Aorta (tissue), 5 donors: ENCODE measurements at places on chromosomes 12 and 14. TPM values are rescaled to one million over a fixed set of nuclear protein-coding genes. Genes with fewer than 3 reads are reported as not detected.

Gene KRT75
- total RNA-seq, result not detected

Gene CRIP1
- 229 TPM for total RNA-seq

Gene DCD
- total RNA-seq, result not detected

Gene PSEN1
- total RNA-seq, result 51.6 TPM

Gene POU6F1
- total RNA-seq, result 29.3 TPM

Gene OR9K2
- total RNA-seq, result not detected

DNA sequence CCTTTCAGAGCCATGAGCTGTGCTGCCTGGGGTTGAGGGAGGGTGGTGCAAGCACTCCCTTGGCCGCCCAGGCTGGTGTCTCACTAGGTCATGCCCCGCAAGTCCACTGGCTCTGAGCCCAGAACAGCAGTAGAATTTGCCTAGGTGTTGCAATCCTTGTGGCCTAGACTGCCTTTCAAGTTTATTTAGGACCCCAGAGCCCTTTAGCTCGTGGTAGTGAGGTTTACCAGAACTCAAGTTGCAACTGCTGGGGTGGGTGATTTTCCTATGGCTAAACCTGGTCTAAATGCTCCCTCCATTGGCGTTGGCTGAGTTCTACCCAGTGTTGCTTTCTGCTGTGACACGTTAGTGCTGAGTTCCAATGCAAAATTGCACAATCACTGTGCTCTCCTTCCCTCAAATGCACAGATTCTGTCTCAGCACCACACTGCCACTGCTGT, 287.2 kb downstream of the BCAT1 start:
- H3K4me3 ChIP-seq, result no peak overlapping the region
- H3K4me1 ChIP-seq, result no peaks in the 10 kb centered on the region
- no peaks in the 10 kb centered on the region for H3K36me3 ChIP-seq
- no peak overlapping the region for H3K27ac ChIP-seq
- H3K27me3 ChIP-seq, result no peaks in the 10 kb centered on the region

GRCh38 chr12:8157484-8158198, 826 bp downstream of the ZNF705A start:
- H3K27me3 ChIP-seq, result no peaks in the 10 kb centered on the region
- H3K4me1 ChIP-seq, result no peaks in the 10 kb centered on the region
- H3K36me3 ChIP-seq, result no peaks in the 10 kb centered on the region
- H3K27ac ChIP-seq, result no peak overlapping the region
- DNase-seq, result no peak

DNA sequence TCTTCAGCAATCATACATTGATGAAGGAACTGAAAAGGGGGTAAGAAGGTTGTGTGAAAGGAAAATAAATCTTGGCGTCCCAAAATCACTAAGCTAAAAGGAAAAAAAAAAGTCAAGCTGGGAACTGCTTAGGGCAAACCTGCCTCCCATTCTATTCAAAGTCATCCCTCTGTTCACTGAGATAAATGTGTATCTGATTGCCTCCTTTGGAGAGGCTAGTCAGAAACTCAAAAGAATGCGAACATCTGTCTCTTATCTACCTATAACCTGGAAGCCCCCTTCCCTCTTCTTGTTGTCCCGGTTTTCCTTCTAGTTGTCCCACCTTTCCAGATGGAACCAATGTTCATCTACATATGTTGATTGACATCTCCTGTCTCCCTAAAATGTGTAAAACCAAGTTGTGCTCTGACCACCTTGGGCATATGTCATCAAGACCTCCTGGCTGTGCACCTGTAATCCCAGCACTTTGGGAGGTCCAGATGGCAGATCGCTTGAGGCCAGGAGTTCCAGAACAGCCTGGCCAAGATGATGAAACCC, 53.1 kb downstream of the RESF1 start:
- H3K4me1 ChIP-seq, result no peaks in the 10 kb centered on the region
- no peak for DNase-seq
- H3K27me3 ChIP-seq, result no peaks in the 10 kb centered on the region
- no peak overlapping the region for H3K27ac ChIP-seq

DNA sequence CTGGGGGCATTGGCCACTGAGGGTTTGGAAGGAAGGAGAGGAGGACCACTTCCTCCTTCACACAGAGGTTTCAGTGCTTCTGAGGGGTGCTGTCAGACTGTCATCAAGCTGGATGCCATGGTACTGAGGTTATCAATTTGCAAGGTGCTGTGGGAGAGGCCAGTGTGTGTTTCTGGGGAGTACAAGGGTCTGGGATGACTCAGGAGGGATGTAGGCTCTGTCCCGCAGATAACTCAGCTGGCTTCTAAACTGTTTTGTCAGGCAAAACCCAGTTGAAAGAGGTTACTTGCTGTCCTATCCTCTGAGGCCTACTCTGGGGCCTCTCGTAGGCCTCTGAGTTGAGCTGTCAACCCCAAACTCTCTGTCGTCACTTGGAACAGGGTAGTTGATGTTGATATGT, 22.8 kb downstream of the ADCK1 start:
- H3K4me1 ChIP-seq, result no peaks in the 10 kb centered on the region
- no peak overlapping the region for H3K4me3 ChIP-seq
- peaks cover 6% of the 10 kb centered on the region for H3K36me3 ChIP-seq
- H3K27ac ChIP-seq, result no peak overlapping the region

DNA sequence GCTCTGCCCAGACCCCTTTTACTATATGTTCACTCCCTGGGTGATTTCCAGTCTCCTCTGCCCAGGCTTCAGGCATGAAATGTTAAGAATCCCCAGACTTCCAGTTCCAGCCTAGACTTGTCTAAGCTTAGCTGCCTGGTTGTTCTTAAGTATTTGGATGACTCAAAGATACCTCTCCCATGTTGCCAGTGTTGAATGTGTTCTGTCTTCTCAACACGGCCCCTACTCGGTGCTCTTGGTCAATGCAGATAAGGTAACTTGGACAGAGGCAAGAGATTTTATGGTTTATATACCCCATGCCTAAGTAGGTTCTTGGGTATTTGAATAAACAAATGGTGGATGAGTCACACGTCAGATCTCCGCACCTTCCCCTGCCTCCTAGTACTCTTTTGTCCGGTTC, 13.6 kb downstream of the PIWIL1 start:
- H3K4me3 ChIP-seq, result no peak overlapping the region
- DNase-seq, result no peak
- H3K4me1 ChIP-seq, result no peaks in the 10 kb centered on the region
- no peaks in the 10 kb centered on the region for H3K36me3 ChIP-seq
- H3K27ac ChIP-seq, result no peak overlapping the region
- H3K27me3 ChIP-seq, result no peaks in the 10 kb centered on the region

GRCh38 chr14:55382483-55382882, 29.1 kb downstream of the ATG14 start:
- H3K4me3 ChIP-seq, result no peak overlapping the region
- no peak for DNase-seq
- H3K4me1 ChIP-seq, result peaks cover 4% of the 10 kb centered on the region
- peaks cover 2% of the 10 kb centered on the region for H3K36me3 ChIP-seq
- peak overlapping the region; percentile 90 for H3K27ac ChIP-seq
- H3K27me3 ChIP-seq, result no peaks in the 10 kb centered on the region

DNA sequence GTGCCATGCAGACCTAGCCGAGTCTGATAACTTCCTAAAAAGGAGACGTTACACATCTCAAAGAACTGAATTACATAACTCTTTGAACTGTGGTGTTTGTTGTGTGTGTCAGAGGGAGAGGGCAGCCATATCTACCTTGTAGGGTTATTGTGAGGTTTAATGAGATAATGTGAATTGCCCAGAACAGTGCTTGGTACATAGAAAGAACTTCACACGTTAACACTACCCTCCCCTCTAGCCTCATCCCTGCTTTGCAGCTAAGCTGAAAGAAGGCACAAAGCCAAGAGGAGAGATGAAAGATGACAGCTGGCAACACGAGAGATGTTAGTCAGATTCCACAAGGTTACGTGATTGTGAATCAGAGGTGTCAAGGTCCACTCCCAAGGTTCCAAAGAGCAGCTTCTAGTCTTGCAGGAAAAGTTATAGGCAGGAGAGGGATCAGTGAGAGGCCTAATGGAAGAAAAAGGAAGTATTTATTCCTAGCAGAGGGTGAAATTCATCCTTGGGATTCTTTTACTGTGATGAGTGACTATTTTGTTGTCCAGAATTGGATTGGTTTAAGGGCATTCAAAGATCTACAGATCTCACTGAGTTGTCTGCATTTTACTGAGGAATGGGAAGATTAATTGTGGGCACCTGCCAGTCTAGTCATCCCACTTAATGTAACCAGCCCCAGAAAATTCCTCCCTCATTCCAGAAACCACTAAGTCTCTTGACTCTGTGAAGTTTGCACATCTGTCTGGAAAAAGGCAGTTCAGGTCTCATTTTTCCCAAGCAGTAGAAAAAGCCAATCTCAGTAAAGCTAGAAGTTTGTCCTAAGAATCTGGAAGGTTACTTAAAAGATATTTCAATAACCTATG, 25.9 kb upstream of the WNK1 start:
- H3K27me3 ChIP-seq, result no peaks in the 10 kb centered on the region
- no peaks in the 10 kb centered on the region for H3K4me1 ChIP-seq
- DNase-seq, result no peak
- no peak overlapping the region for H3K27ac ChIP-seq
- H3K36me3 ChIP-seq, result no peaks in the 10 kb centered on the region

- no peaks in the 10 kb centered on the region for H3K27me3 ChIP-seq
- H3K36me3 ChIP-seq, result no peaks in the 10 kb centered on the region
- no peaks in the 10 kb centered on the region for H3K4me1 ChIP-seq
- H3K4me3 ChIP-seq, result no peak overlapping the region
- DNase-seq, result no peak
- H3K27ac ChIP-seq, result no peak overlapping the region
These were observed 183.5 kb upstream of the PLEKHG7 start for GRCh38 chr12:92519284-92519683.
